CD4-positive, alpha-beta memory T cell (primary cell): ENCODE measurements at places on chromosomes 13 and 19.

DNA sequence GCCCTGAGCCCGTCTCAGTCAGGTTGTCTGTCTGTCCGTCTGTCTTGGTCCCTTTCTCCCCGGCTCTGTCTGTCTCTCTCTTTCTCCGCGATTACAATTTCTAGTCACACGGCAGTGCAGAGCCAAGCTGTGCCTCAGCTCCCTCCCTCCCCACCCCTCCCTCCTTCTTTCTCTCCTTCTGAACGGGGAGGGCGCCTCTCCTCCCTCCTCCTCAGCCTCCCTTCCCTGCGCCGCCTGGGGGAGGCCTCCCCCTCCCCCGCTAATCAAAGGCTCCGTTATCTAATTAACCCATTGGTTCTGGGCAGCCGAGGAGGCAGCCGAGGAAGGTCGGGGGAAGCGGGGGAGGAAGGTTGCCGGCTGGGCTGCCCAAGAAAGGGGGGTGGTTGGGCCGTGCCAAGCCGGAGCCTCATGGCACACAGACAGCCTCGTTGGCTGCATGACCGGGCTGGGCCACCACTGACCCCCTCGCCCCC, 16.5 kb downstream of the LRRC4B start:
- no peak for DNase-seq

- DNase-seq: peak; percentile 89
Measured at GRCh38 chr19:19597809-19598306, 20.6 kb downstream of the PBX4 start.

- DNase-seq: no peak
Measured at GRCh38 chr13:44564936-44565335, 11.2 kb downstream of the TSC22D1 start.

- DNase-seq: no peak
Measured at GRCh38 chr13:78600280-78600883, 3.0 kb downstream of the POU4F1 start.

DNA sequence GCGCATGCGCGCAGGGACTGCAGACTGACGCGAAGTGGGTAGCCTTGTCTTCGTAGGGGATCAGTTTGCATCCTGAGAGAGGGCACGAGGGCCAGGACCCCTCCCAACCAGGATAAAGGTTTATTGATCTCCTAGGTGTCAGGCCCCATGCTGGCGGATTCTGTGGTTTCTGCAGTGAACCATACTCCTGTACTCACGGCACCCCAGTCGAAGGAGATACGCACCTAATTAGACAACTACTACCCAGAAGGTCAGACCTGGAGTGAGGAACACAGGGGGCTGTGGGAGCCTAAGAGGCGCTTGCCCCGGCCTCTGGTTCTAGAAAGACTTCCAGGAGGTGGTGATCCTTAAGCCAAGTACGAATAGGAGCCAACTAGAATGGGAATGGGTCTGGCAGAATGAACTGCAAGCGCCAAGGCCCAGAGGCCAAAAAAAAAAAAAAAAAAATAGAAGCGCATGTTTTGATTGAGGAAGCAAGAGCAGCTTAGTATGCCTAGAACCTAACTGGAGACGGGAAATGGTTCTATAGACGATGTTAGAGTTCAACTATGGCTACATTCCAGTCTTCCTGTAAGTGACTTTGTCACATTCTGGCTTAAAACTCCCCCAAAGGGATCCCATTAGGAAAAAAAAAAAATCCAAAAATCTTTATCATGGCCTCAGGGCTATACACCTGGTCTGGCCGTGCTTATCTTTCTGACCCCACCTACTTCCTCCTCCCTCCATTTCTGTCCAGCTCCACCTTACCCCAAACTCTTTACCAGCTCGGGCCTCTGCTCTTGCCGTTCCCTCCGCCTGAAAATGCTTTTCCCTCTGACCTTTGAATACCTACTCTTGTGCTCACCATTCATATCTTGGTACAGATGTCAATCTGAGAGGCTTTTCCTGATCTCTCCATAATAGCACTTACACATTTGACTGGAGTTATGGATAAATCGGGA, 902 bp upstream of the ZNF428 start:
- peak; percentile 78 for DNase-seq

DNA sequence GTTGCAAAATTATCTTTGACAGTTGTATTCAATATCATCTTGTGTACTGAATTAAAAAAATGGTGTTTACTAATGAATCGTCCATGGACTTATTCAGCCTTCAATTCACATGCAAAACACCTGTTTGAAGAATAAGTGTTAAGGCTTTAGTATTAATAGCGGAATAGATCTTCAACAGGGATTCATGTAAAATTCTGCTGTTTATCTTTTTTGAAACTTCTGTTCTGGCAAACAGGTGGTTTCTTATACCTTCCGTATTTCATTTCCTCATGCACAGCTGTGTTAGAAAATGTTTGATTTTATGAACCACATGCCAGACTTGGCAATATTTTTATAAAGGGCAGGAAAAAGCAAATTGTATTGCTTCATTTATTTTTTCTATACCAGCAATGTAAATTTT, 255.7 kb downstream of the DACH1 start:
- no peak for DNase-seq
